Esophagus mucosa (tissue), 1 donor: ENCODE measurements at places on chromosomes 11 and 22.

DNA sequence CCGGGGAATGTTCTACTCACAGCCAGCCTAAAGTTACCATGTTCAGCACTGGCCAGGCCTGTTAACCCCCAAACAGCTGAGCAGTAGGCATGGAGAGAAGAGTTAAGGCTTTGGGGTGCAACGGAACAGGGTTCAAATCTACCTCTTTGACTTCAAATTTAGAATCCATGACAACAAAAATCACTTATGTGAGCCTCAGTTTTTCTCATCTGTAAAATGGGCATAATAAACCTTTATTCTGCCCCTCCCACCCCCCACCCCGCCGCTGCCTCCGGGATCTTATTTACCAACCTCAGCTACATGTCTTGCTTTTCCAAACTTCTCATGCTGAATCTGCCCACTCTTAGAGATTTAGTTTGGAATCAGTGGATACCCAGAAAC is 112.8 kb upstream of the CRYBB3 start:
- no peak for ATAC-seq

GRCh38 chr22:35430897-35431322 is 31.0 kb downstream of the MCM5 start:
- ATAC-seq = peak; percentile 93

DNA sequence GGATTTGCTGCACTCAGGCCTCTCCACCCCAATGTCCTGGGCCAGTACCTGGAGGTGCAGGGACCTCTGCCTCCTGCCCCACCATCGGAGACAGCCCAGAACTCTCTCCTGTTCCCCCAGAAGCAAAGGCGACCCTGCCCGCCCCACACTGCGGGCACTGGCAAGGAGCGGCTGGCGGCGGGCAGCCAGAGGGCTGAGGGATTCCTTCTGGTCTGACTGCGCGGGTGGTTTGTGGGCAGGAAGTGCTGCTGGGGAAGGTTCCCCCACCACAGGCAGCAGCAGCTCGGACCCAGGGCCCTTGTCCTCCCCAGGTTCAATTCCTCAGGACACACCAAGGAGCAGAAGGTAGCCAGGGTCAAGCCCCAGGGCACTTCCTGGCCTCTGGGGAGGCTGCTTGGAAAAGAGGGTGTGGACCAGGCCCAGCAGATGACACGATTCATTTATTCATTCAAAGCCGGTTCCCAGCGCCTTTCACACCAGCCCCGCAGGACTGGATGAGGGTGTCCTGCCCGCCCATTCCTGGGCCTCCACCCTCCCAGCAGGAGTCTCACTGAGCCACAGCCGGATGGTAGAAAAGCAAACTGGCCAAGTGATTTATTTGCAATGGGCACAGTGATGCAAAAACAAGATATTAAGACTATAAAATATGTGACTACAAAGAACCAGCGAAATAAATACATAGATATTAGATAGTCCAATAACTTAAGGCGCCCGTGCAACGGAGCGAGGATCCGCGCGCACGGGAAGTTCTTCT is 1.2 kb downstream of the PHLDA2 start:
- peak; percentile 48 for ATAC-seq

- no peak for ATAC-seq
Observed at GRCh38 chr11:72958791-72959190, 144.6 kb downstream of the ATG16L2 start.

- ATAC-seq = no peak
Observed at GRCh38 chr11:95585752-95586077, 203.9 kb downstream of the FAM76B start.

- ATAC-seq = no peak
Observed at GRCh38 chr22:33940741-33941140, 20.5 kb upstream of the LARGE1 start.

GRCh38 chr22:17350292-17350691 is 19.0 kb upstream of the CECR2 start:
- no peak for ATAC-seq

DNA sequence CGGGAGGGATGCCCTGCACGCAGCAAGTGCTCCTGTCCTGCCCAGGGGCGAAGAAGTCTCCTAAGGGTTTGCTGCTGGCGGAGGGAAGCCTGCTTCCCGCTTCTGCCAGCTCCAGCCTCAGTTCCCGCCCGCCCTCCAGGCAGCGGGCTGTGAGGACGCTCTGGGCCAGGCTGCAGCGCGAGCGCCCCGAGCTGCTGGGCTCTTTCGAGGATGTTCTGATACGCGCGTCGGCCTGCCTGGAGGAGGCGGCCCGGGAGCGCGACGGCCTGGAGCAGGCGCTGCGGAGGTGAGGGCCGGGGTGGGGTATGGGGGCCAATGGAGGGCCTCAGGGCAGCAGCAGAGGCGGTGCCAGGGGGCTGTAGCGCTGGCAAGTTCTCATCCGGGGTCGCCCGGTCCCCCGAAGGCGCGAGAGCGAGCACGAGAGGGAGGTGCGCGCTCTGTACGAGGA is 2.2 kb downstream of the CRACR2B start:
- ATAC-seq = no peak

DNA sequence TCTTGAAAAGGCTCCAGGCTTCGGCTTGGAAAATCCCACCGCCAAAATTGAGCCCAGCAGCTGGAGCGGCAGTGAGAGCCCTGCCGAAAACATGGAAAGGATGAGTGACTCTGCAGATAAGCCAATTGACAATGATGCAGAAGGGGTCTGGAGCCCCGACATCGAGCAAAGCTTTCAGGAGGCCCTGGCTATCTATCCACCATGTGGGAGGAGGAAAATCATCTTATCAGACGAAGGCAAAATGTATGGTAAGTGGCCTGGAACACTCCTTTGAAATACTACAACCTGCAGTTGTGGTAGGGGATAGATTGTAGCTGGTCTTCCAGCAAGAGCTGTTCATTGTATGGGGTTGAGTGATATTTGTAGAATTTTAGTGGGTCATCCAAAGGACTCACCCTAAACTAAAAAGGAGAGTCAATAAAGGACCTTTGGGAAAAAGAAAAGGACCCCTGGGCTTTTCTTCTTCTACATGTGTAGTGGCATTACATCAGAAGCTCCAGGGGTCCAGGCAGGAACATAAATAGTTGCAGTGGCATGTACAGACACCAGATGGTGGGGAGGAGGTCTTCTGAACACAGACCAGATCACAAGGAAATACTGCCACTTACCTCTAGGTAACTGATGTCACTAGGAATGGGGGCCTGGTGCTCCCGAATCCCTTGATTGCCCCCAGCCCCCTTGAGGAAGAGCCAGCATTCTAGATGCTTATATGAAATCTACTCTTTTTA is 90.1 kb downstream of the TEAD1 start:
- ATAC-seq = no peak

DNA sequence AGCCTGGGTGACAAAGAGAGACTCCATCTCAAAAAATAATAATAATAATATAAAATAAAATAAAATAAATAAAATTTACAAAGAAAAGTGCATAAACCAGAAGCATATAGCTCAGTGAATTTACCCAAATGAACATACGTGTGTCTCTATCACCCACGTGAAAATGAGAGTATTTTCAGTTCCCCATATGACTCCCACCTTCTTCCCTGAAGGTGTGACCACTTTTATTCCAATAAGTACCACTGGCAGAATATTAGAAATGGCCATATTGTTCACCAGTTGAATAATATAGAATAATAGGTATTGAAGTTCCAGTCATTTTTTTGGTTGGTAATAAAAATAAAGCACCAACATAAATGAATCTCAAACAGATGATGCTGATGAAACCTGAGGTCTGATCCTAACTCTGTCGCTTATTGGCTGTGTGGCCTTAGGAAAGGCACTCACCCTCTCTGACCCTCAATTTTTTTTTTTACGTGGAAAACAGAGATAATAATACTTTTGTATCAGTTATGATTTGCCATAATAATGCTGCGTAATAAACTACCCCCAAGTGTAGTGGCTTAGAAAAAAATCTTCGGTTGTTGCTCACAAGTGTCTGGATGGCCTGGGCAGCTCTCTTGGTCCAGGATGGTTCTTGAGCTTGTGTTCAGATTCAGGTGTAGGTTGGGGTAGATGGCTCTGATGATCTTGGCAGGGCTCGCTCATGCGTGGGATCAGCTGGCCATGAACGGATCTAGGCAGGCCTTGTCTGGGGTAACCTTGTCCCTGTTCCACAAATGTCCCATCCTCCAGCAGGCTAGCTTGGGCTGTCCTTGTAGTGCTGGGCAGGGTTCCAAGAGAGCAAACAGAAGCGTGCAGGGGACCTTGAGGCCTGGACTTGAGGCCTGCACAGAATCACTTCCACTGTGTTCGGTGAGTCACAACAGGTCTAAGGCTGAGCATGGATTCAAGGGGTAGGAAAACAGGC is 88.1 kb downstream of the MYO18B start:
- no peak for ATAC-seq
